ENCODE measurements at places on chromosomes 1 and 21.

- peak; percentile 9 for DNase-seq
Observed at GRCh38 chr1:19209439-19209989, 552 bp downstream of the UBR4 start.

- DNase-seq, result no peak
Observed at GRCh38 chr1:168121401-168122011, 15.2 kb downstream of the GPR161 start.

DNA sequence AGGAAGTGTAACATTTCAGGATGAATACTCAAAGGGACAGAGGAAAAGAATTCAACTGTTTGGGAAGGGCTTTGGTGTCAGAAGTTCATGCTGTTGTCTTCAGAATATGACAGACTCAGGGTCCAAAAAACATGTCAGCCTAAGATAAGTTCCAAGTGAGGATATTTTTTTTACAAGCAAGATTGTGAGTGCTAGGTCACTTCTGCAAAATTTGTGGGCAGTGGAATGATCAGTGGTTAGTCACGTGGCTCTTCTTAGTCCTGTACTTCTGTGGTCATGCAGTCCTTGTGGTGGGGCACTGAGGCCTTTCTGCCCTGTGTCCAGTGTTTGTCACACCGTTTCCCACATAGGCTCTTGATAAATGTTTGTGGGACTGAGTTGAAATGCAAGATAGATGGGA lies 5.2 kb downstream of the RGL1 start:
- no peak for DNase-seq

DNA sequence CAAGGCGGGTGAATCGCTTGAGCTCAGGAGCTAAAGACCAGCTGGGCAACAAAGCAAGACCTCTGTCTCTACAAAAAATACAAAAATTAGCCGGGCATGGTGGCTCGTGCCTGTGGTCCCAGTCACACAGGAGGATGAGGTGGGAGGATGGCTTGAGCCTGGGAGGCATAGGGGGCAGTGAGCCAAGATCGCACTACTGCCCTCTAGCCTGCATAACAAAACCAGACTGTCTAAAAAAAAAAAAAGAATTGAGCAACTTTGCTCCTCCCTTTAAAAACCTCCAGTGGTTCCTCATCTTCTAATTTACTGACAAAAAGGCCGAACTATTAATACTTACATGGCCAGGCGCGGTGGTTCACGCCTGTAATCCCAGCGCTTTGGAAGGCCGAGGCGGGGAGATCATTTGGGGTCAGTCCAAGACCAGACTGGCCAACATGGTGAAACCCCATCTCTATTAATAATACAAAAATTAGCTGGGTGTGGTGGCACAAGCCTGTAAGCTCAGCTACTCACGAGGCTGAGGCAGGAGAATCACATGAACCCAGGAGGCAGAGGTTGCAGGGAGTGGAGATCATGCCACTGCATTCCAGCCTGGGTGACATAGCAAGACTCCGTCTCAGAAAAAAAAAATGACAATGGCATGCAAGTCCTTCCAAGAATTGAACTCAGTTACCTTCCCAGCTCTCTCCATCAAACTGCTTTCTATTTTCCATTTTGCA lies 4.4 kb downstream of the ACBD3 start:
- no peak for DNase-seq

GRCh38 chr1:228956864-228957263 lies 221.6 kb downstream of the RHOU start:
- no peak for DNase-seq

- DNase-seq, result no peak
Observed at GRCh38 chr1:240652961-240653409, 41.0 kb upstream of the GREM2 start.

DNA sequence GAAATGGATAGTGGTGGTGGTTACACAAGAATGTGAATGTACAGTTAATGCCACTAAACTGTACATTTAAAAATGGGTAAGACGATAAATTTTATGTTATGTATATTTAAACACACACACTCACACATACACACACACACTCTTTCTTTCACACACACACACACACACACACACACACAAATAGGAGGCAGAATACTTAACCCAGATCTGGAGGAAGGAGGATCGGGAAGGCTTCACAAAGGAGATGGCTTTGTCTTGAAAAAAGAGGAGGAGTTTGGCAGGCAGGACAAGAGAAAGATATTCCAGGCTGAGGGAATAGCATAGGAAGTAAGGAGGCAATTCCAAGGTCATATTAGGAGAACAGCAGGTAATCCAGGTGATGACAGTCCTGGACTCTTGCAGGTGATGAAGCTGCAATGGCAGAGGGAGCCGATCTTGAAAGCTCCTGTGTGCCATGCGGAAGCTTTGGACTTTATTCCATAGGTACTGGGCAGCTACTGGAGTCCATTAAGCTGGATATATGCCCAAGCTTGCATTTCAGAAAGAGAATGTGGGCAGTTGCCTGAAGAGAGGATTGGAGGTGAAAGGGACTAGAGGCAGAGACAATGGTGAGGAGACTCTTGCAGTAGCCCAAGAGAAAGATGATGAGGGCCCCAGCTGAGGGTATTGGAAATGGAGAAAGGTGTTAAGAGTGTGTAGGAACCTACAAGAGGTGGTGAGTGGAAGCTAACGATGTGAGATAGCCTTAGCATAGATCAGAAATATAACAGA lies 15.4 kb upstream of the LYST start:
- no peak for DNase-seq

DNA sequence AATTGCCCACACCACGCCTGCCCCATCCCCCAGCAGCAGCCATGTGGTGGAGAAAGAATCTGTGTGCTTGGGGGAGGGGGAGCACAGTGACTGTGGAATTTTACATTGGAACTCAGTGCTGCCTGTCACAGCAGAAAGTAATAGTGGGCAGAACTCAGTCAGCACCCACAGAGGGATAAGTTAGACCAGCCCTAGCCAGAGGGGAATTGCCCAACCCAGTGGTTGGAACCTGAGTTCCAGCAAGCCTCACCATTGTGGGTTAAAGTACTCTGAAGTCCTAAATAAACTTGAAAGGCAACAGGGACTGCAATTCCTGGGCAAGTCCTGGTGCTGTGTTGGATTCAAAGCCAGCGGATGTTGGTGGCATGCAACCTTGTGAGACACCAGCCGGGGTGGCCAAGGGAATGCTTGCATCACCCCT lies 88.8 kb downstream of the MRPL39 start:
- DNase-seq, result no peak

GRCh38 chr1:248704606-248705005 lies 2.0 kb upstream of the OR14I1 start:
- DNase-seq, result no peak

DNA sequence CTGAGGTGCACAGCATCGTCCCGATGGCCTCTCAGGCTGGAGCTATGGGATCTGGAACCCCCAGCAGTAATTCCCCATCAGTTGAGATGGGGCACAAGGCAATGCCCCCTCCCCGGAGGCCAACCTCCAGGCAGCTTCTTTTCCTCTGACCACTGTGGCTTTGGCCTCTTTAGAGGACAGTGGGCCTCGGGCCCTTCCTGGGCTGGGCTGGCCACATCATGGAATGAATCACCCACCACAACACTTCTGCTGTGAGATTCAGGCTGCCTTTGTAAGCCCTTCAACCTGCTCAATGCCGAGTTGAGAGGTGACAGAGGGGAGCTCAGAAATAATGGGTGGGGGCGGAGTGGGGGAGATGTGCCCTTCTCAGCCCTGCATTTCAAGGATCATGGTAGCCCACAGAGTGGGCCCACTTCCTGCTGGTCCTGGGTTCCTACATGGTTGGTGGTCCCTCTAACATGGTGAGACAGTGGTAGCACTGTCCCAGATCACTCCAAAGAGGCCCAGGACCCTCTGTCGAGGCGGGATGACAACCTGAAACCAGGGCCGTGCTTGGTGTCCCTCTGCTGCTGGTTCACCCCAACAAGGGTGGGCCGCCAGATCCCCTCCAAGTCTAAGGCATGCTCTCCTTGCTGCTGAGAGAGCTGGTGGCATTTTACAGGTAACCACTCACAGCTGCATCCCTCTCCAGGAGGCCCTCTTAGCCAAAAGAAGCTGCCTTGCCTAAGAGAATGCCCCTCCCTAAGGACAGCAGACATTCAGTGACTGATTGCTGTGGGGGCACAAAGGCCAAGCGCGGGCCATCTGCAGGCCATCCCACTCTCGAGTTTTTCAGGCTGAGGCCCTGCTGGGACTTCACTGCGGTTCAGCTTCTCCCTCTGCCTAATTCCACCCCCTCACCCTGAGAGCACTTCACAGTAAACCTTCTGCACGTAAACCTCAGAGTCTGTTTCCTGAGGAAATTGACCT lies 29.7 kb upstream of the EVA1B start:
- DNase-seq, result no peak

DNA sequence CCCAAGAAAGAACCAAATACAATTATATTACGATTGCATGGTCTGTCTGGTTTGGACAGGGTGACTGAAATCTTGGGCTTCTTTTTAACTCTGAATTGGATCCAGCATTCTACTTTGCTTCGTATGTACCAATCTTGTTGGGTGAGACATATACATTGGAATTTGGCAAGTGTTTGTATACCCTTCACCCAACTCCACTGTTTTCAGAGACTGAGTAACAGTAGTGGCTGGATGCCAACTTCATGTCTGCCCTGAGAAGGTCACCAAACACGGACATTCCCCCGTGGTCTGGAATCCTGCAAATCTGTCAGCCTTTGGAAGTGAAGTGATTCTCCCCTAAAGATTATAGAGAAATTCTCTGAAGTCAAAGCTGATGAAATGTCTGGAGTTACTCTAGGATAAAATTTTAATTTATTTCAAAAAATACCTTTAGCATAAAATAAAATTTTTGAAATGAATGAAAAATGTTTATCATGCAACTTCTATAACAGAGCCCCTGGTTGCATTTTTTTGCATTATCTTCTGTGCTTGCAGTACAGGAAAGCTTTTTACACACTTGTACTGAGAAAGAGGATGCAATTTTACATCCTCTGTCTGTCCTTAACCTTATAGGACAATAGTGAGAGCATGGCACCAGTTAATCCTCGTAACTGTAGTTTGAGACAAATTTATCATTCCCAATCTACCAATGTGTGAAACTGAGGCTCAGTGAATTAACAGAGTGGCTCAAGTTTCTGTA lies 201.8 kb downstream of the DISC1 start:
- no peak for DNase-seq

GRCh38 chr1:170326186-170326585 lies 180.4 kb downstream of the NTMT2 start:
- no peak for DNase-seq

DNA sequence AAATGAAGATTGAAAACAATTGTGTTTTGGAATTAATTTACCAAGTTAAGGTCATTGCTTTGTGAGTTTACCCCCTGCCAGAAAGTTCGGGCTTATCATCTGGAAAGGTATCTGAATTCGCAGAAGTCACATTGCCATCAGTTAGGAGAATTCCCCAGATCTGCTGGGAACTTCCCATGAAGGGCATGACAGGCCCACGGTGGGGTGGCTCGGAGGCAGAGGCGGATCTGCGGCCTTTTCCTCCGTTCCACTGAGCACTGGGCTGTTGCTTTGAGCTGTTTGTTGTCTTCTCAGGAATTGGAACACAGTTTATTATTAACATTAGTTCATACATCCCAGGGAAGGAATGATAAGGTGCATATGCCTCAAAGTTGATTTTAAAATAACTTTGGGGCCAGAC lies 320.0 kb downstream of the CAMTA1 start:
- DNase-seq, result no peak

GRCh38 chr1:229221106-229222019 lies 49.5 kb upstream of the RAB4A start:
- DNase-seq, result no peak

DNA sequence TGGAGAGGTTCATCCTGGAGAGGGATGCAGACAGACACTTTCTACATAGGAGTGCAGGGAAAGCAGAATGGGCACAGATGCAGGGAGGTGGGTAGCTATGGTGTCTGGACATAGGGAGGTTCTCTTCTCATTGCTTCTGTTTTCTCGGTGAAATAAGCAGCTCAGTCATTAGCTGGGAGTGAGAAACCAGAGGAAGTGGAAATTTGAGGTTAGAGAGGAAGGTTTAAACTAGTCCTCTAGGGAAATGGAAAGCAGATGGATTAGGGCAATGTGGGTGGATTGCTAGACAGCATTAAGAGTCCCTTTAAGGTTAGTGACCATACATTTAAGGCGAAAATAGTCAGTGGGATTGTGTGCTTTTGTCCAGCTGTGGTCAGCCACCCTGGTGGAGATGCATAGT lies 39.6 kb downstream of the MPZL1 start:
- no peak for DNase-seq

- DNase-seq, result no peak
Observed at GRCh38 chr1:111323231-111323630, 32.6 kb downstream of the CHIA start.

DNA sequence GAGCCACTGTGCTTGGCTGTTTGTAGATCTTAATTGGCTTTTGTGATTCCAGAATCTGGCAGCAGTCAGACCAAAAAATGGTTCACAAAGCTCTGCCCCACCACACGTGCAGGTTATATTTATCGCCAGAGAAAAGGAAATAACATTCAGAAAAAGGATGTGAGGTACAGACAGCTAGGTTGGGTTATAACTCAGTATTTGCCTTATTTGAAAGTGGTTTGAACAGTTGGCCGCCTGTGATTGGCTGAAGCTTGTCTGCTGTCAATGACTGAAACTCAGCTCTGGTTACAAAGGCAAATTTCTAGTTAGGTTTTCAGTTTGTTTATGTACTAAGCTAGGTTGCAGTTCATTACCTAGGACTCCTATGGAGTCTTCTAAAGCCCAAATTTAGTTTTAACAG lies 9.6 kb downstream of the SH3BGR start:
- DNase-seq, result no peak

DNA sequence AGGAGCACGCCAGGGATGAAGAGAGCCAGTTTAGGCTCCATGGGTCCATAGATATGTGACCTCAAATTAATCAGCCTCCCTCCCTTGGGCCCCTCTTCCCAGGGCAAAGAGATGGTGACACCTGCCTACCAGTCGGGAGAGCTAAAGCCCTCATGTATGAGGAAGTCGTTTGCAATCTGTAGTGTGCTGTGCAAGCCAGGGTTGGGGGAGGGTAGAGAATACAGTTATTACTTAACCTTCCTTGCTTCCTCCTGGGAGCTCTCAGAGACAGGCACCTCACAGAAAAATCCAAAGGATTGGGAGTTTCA lies 4.0 kb downstream of the PGLYRP4 start:
- DNase-seq, result no peak

- DNase-seq, result no peak
Observed at GRCh38 chr1:43913051-43913501, 20.5 kb upstream of the ARTN start.

GRCh38 chr1:72064196-72065075 lies 217.9 kb downstream of the NEGR1 start:
- no peak for DNase-seq

GRCh38 chr1:34908369-34908768 lies 21.1 kb downstream of the DLGAP3 start:
- DNase-seq, result no peak

DNA sequence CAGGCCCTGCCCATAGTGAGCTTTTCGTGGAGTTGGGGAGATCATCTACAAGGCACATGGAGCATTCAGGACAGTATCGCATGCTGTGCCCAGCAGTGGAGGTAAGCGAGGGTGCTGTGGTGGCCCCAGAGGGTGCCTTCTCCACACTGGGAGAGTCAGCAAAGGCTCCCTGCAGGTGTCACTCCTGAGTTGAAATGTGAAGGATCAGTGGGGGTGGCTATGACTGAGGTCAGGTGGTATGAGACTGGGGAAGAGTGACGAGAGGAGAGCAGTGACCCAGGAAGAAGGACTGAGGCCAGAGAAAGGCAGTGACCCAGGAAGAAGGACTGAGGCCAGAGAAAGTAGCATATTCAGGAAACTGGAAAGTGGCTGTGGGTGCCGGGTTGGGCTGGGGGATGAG lies 53.0 kb downstream of the SPAG17 start:
- no peak for DNase-seq

Data from activated CD8-positive, alpha-beta memory T cell treated with anti-CD3 and anti-CD28 coated beads for 4 hours (primary cell).